Hindlimb muscle (tissue), 1 donor: ENCODE measurements at places on chromosomes 12 and 14.

GRCh38 chr12:46557539-46558373, 185.2 kb upstream of the SLC38A2 start:
- DNase-seq: no peak

- DNase-seq: no peak
Measured at GRCh38 chr14:39320318-39320717, 86.6 kb downstream of the MIA2 start.

- no peak for DNase-seq
Measured at GRCh38 chr12:43352001-43352400, 200.0 kb downstream of the ADAMTS20 start.

DNA sequence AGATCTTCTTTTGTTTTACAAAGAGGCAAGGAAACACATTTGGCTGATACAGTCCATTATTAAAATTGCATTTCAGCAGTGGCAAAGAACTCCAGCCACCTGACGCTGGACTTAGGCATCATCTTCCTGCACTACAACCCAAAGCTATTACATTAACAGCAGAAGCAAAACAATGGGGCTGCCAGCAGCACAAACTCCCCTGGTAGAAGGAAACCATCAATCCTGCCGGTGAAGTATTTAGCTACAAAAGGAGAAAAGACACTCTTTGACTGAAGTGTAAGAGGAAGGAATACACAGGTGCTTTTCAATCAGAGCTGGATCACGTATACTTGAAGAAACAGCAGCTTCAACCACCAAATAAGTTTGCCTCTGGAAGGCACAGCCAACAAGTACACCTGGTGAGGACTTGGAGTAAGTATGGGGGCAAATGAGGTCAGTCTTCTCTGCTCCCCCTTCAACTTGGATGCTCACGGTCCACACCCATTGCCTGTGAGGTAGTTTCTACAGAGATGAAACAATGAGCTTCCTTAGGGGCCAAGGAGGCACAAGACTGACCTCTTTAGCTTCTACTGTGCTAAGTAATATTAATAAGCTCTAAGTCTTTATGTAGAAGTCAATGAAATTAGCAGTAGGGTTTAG, 125.9 kb upstream of the FOXN3 start:
- DNase-seq: no peak

DNA sequence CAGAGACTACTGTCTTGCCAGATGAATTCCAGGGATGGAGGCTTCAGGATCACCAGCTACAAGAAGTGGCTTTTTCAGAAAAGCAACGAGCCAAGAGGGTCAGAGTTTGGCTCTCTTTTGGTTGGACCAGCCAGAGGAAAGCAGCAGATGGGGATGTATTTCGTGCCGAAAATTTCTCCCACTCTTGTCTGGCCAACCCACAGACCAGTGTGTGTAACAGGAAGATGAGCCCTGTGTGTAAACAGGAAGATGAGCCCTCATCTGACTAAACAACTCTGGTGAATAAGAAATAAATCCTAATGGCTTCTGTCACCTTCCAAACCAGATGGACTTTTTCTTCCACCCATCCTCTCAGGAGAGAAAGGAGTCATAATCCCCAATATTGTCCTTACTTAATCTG, 13.1 kb downstream of the GPR68 start:
- DNase-seq: no peak

DNA sequence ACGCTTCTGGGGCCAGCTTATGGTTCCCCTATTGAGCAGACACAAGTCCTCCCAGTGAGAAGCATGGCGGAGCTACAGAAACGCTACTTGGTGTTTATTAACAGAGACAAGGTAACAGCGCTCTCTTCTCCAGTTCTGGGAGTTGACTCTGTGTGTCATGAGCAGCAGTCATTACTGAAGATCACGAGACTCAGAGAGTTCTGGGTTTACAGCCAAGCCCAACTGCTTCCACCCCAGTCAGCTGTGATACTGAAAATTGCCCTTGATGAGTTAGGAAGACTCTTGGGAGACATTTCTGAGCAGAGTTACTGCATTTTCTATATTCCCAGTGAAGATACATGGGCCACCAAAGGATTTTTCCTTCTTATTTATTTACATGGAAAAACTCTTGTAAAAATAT, 48.6 kb downstream of the CFAP251 start:
- no peak for DNase-seq
